Hematopoietic multipotent progenitor cell treated with erythropoietin and hydrocortisone succinate and interleukin-3 and kit ligand, for 6 days (in vitro differentiated cells): ENCODE measurements at places on chromosomes 5 and 9.

DNA sequence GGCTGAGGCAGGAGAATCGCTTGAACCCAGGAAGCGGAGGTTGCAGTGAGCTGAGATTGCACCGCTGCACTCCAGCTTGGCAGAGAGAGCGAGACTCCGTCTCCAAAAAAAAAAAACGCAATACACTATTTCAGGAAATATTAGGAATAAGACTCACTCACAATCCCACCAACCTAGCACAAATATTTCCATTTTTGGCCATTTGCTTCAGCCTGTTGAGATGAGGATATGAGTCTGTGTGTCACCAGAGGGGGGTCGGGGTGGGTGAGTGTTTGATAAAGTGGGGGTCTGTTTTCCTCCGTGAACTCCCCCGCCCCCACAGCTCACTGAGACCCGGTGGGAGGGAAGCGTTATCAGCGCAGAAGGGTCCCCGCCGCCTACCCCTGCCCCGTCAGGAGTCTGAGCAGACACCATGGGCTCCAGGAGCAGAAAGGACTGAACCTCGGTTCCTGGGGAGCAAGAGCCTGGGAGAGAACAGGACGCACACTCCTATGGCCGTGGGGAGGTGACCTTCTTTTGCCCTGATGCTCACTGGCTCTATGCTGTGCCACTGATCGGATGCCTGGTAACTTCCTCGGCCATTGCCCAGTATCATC, 153.8 kb upstream of the PHYKPL start:
- DNase-seq: no peak

DNA sequence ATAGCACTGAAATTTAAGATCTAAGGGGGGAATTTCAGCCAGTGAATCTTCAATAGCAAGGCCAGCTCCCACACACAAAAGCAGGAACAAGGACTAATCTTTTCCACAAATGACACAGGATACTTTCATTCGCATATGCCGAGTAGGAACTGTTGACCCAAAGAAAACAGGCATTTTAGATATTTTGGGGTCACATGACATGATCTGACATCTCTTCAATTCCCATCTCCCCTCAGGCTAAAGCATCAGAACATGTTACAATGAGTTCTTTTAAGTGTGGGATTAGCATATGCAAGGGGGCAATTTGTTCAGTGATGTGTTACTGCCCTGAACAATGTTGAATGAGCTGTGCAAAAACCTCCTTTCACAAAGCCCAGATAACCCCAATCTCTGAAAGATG, 68.2 kb downstream of the TLE1 start:
- DNase-seq: no peak

DNA sequence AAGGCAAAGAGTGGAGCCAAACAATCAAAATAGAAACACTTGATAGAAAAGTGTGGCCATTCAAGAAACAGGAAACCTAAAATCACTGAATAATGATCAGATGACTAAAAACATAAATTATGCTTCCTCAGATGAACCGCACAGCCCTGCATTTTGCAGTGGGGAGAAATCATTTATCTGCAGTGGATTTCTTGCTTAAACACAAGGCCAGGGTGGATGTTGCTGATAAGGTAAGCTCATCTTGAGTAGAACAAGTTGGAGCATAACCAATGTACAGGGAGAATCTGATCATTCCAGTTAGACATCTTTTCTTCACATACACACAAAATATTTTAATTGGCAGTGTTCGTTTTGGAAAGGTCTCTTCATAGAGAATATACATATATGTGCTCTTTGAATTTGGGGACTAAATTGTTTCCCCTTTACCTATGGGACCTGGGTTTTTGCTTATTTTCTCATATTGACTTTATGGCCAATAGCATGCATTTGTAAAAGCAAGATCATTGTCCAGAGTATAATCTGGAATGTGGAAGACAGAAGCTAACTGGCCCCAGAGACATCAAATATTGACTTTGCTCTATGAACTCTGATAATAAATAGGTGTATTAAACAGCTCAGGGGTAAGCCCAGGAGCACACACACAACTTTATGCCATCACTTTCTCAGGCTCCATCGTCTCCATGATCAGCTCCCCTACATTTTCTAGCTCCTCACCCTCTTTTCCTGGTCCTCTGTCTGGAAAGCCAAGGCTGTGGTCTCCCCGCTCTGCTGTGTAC, 9.1 kb downstream of the ANKDD1B start:
- peak; percentile 55 for DNase-seq

DNA sequence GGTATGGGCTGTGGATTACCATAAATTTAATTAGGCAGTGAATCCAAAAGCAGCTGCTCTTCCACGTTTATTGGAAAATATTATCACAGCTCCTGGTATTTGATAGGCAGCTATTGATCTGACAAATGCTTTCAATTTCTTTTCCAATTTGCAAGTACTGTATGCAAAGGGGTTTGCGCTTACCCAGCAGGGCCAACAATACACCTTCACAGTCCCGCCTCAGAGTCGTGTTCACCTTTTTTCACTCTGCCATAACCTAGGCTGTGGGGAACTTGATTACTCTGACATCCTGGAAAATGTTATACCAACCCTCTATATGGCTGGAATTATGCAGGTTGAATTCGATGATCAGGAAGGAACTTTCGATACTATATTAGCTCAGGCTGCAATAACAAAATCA, 32.3 kb upstream of the TENT4A start:
- DNase-seq: no peak

DNA sequence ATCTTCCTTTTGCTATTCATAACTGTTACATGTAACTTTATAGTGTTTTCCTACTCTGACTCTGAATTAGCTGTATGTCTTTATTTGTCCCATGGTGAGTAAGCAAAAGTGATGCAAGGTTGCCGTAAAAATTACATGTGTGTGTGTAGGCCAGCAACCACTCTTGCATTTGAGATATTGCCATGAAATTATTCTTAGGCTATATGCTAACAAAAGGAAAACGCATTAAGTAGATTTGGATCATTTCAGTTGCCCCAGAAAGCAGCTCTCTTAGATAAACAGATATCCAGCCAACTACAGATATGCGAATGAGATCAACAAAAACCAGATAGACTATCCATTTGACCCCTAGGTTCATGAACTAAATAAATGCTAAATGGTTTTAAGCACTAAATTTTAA, 73.6 kb downstream of the CYLC2 start:
- DNase-seq: no peak

- peak; percentile 57 for DNase-seq
Observed at GRCh38 chr5:171311322-171312077, 2.5 kb downstream of the TLX3 start.

DNA sequence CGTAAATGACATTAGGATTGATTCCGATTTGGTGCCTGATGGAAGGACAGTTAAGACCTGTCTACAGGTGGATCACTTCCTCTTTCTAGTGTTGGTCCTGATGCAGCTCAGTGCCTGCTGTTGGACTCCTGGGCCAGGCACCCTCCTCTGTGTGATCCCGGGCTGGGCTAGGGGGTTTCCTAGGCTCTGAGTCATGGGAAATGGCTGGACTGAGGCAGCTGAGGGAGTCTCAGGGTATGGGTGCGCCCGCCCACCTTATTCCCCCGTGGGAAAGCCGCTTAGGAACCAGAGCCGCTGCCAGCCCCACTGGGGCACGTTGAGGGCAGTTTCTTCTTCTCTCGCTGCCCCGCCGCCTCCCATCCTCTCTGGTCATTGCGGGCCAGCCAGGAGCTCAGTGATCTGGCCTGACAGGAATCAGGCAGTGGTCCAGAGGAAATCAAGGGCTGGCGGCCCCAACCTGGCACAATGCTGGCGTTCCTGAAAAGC, 12.9 kb downstream of the TCF7 start:
- DNase-seq: no peak

- DNase-seq: no peak
Observed at GRCh38 chr5:20575571-20575970, 587.6 kb upstream of the CDH18 start.
